Inflammatory macrophage treated with lipopolysaccharide for 4 hours (primary cell): ENCODE measurements at places on chromosomes 4 and X.
A peak's percentile ranks its signal among the peaks of the same experiment; 100 is the strongest.

GRCh38 chr4:54098375-54098774 is 1.6 kb upstream of the GSX2 start:
- DNase-seq = no peak

GRCh38 chrX:6383488-6383887 is 151.4 kb downstream of the VCX3A start:
- no peak for DNase-seq

GRCh38 chrX:30957753-30958152 is 68.7 kb upstream of the TAB3 start:
- DNase-seq = no peak

DNA sequence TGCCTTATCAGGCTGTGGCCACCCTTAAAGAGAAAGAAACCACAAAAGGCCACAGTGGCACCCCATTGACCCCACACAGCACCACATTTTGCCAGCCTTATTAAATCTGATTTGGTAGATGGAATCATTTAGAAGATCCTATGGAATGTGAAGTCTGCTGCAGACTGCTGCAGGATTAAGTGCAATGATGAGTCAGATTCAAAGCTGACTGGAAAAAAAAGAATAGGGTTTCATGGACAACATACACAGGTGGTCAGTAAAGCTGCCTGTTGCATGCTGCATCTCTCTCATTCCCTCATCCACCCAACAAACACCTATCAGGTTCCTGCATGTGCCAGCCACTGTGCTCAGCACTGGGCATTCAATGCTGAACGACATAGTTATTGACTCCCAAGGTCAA is 56.6 kb downstream of the CHST7 start:
- no peak for DNase-seq

DNA sequence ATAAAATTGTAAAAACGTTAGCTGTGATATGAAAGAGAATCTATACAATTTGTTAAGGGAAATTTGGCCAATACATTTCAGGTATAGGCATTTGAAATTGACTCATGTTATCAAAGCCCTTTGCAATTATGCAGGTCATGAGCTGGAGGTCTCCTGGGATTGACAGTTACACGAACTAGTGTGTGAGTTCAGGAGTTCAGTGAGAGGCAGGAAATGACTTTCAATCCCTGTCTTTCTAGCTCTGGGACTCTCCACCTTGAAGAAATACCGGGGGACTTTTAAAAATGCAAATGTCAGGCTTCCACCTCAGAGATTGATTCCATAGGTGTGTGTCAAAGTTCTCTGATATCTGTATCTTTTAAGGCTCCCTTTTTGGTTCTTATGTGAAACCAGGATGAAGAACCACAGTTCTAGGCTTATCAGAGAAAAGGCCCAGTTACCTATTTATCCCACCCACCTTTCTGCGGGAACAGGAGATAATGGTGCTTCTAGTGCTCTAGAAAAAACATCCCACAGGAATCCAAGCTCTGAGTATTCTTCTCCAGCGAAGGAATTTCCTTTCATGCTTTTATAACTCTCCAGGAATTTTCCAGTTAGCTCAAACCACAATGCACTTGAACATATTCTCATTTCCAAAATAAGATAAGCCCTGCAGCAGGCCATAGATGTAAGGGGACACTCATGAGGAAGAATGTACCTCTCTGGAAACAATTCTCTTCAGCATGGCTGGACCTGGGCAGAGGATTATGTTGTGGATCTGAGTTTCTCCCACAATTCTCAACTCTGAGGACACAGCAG is 501.0 kb downstream of the IDS start:
- no peak for DNase-seq

DNA sequence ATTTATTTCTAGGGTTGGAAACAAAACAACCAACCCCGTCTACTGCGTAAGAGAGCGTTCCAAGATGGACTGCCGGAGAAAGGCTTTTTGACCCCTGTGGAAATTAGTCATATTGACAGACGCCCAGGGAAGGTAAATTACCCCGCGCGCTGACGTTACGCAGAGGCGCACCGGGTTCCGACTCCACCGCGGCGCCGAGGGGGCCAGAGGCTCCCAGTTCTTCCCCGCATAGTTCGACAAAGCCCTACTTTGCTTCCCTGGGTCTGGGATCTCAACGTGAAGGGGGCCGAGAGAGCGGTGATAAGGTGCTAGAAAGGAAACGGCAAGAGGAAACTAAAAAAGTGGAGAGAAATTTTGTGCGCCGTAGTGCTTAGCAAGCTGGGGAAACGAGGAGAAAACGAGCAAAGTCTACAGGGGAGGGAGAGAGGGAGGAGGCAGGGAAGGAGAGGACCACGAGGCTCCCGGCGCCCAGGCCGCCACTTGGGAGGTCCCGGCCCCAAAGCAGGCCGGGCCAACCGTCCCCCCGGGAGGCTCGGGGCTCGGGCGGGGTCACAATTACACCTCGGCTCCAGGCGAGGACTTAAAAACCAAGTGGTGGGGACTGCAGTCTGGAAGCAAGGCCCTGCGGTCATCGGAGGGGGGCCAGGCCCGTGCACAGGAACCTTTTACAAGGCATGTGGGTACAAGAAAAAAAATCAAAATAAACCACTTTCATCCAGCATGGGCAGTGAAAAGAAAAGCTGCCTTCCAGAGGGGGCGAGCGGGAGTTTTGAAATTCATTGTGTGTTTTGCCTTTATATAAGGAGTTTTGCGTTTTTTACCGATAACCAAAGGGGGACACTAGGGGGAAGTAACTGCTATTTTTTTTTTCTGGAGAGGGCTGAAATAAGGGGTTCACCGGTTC is 13.2 kb downstream of the HAND2 start:
- DNase-seq = no peak

- DNase-seq = no peak
Observed at GRCh38 chr4:108762559-108763225, at the start of gene ETNPPL. ETNPPL (minus strand) TSS chr4:108763053; CDS start chr4:108762898, 155 bp downstream.

GRCh38 chrX:10619425-10620046 is 849 bp downstream of the MID1 start:
- DNase-seq = peak; percentile 44

DNA sequence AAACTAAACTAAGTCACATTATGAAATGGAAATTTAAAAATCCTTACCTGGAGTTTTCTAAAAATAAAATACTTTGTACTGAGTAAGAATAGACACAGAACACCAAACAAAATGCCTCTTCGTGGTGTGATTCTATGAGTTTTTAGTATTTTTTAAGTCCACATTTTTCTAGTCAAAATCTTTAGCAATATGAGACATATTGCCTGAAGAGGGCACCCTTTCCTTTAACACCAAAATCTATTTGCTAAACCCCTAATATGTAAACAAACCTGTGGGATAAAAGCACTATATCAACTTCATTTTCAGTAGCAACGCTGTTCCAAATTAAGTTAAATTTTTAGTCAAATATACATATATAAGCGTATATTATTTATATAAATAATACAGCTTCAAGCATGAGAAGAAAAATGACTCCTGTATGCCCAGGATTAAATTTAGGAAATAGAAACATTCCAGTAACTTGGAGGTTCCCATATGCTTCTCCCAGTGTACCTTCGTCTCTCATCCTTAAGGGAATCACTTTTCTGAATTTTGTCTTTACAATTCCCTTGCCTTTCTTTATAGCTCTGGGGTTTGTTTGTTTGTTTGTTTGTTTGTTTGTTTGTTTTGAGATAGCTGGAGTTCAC is 23.0 kb upstream of the PGM2 start:
- DNase-seq = peak; percentile 71

- DNase-seq = peak; percentile 13
Observed at GRCh38 chr4:168693750-168694490, 197.1 kb downstream of the PALLD start.

DNA sequence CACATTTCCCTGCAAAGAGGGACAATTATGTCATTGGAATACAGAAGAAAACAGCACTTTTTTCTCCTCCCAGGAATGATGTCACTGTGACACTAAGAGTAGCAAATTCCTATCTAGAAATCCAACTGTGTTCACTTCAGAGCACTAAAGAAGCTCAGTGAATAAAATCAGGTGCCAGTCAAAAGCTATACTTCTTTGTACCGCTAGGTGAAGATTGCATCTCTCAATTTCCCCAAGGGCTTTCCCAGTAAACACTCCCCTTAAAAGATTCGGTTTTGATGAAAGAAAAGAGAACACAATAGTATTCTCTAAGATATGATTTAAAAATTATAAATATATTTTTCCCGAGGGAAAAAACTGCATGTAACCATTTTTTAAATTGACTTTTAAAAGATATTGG is 104.7 kb upstream of the MID1 start:
- DNase-seq = no peak

DNA sequence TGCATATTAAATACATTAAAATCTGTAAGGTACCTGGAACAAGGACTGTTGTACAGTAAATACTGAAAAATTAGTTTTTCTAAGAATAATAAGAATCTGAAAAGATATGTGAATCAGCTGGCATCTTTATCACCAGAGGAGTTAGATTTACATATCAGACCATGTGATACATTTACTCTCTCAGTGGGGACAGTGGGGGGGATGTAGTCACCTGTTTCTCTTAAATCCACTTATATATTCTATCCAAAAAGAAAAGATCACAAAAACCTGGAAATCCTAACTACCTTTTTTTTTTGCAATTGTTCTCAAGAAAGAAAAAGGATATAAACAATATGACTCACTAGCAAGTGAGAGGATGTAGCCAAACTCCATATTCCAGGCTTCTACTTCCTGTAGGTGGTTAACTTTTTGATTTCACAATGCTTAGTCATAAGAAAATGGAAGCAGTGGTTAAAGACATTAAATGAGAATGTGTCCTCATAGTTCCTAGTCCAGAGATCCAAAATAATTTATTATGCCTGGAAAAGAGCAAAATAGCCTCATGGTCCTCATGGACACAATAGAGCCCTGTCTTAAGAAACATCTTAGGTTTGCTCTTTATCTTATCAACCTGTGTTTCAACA is 22.5 kb upstream of the MYOZ2 start:
- DNase-seq = peak; percentile 92

DNA sequence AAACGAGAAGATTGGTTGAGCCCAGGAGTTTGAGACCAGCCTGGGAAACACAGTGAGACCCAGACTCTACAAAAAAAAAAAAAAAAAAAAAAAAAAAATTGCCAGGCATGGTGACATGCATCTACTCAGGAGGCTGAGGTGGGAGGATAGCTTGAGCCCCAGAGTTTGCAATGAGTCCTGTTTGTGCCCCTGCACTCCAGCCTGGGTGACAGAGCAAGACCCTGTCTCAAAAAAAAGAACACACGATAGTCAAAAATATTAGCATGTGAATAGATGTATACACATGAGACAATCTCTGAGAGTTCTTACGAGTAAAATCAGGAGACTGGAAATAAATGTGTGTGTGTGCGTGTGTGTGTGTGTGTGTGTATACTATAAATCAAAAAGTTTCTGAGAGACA is 966.3 kb downstream of the FSTL5 start:
- DNase-seq = no peak

DNA sequence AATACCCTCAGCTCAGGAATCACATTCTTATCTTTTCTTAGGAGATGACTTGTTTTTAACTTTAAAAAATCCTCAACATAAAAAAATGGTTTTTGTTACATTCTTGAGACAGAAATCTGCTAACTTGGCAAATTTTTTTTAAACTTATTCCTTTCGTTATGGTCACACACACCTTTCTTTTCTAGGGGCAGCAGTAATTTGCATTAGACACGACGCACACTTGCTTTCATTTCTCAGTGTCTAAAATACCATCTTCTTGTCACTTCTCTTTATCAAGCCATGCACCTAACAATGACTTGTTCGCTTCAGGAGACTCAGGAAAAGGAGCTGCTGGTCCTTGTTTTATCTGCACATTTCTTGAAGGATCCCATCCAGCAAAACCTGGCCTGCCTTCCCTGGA is 112.6 kb upstream of the TBL1X start:
- DNase-seq = no peak

DNA sequence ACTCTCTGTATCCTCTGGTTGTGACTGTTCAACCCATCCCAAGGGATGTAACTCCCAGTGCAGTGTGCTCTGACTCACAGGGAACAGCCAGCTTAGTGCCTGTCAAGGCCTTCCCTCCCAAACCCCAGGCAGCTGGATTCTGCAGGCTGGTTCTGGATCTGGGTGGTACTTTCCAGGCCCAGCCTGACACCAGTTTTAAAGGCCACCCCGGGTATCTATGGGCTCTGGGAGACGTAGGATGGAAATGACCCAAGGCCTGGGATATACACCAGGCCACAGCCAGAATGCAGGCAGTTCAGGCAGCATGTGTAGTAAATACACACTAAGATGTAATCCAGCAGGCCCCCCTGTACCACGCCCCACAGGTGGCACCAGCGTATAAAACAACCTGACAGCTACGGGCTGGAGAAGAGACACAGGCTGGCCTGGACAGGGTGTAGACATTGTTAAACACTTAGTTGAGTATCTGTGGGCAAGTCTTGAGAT is 64.2 kb downstream of the SPINK2 start:
- no peak for DNase-seq

- no peak for DNase-seq
Observed at GRCh38 chrX:38893441-38893840, 92.2 kb downstream of the MID1IP1 start.

GRCh38 chrX:21166272-21166982 is 207.8 kb upstream of the CNKSR2 start:
- DNase-seq = no peak

- peak; percentile 94 for DNase-seq
Observed at GRCh38 chr4:78749972-78750727, 26.0 kb upstream of the BMP2K start.

DNA sequence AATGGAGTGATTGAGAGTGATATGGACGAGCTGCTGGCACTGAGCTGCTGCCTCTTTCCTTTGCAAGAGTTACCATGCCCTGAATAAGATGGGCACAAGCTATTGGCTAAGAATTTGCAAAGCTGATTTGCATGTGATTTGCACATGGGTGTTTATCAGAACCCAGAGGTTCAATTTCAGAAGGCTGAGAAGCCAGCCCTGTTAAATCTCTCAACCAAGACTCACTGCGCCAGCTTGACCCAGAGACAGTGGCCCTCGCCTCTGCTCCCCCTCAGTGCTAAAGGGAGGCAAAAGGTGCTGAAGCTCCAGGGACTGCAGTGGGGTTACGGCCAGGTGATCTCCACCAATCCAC is 701 bp downstream of the ARHGAP4 start:
- DNase-seq = peak; percentile 39

GRCh38 chr4:6660430-6660829 is 19.9 kb downstream of the MRFAP1 start:
- DNase-seq = no peak

- DNase-seq = no peak
Observed at GRCh38 chr4:71269233-71269632, 69.6 kb upstream of the SLC4A4 start.

DNA sequence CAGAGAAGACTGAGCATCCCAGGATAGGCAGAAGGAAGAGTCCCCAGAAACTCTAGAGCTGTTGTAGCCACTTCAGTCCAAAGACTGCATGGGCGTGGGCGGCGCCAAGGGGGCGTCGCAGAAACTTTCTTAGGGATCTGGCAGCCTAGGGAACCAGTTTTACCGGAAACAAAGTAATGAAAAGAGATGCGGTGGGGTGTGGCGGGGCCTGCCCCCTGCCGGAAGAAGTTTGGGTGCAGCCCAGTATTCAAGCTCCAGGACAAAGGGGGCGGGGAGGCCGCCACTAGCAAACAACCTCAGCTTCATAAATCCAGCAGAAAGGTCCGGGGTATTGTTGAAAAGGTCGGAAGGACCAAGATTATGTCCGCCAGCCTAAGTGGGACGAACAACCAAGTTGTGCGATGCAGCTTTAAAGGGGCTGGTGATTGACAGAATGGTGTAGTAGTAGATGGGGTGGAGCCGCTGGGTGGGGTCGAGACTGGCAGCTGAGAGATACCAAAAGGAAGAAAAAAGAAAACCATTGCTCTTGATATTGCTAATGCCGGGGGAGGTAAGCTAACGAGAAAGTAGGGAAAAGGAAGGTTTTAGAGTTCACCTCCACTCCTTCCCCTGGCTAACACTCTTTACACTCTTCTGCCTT is 190.5 kb downstream of the RRAGB start:
- peak; percentile 41 for DNase-seq

- peak; percentile 78 for DNase-seq
Observed at GRCh38 chr4:87026800-87027495, 92.1 kb downstream of the AFF1 start.
